Large intestine (tissue), 12 donors: ENCODE measurements at places on chromosomes 1 and 21.

DNA sequence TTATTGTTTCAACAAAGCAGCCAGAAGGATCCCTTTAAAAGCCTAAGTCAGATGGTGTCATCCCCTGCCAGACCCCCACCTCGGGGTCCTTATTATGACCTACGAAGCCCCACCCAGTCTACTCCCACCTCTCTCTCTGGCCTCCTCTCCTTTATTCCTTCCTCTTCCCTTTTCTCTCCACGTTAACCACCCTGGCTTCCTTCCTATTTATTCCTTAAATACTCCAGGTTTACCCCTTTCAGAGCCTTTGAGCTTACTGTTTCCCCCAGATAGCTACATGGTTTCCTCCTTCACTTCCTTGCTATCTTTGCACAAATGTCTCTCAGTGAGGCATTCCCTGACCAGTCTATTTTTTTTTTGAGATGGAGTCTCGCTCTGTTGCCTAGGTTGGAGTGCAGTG, 12.0 kb upstream of the SLC9A1 start:
- DNase-seq, result no peak

DNA sequence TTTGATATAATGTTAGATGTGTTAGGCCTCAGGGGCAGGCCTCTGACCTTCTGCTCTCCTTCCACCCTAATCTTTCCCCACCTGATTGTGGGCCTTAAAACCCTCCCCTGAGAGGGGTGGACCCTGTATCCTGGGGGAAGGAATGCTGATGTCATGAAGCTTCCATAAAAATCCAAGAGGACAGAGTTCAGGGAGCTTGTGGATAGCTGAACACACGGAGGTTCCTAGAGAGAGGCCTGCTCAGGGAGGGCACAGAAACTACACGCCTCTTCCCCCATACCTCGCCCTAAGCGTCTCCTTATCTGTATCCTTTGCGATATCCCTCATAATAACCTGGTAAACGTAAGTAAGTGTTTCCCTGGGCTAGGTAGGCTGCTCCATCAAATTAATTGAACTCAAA, 4.3 kb downstream of the MFN2 start:
- DNase-seq, result peak; percentile 98

DNA sequence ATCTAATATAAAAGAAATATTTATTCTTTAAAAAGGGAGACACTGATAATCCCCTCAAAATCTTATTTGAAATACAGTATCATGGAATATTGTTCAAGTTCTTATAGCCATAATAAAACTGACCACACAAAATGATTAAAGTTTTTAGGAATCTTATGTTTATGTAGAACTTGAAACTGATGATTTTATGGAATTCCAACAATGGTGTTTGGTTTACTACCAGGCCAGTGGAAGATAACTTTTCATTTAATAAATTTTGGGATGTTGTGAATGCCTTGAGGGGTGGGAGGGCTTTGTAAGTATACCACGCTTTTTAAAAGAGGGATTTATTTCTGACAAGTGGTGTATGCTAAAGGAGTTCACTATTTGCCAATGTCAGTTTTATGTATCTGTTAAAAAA, 87.7 kb downstream of the RAB3GAP2 start:
- no peak for DNase-seq

GRCh38 chr1:19689085-19689757, 24.5 kb downstream of the HTR6 start:
- DNase-seq, result no peak

DNA sequence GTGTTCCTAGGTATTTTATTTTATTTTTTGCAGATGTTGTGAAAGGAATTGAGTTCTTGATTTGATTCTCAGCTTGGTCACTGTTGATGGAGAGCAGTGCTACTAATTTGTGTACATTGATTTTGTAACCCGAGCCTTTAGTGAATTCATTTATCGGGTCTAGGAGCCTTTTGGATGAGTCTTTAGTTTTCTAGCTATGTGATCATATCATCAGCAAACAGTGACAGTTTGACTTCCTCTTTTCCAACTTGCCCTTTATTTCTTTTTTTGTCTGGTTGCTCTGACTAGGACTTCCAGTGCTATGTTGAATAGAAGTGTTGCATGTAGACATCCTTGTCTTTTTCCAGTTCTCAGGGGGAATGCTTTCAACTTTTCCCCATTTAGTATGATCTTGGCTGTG, 138.9 kb downstream of the LHX8 start:
- DNase-seq, result no peak
